Neural crest cell (in vitro differentiated cells): ENCODE measurements at places on chromosomes 2 and 18. TPM values are rescaled to one million over a fixed set of nuclear protein-coding genes. Genes with fewer than 3 reads are reported as not detected.

- no peaks in the 10 kb centered on the region for H3K36me3 ChIP-seq
- no peak overlapping the region for H3K27ac ChIP-seq
- peaks cover 56% of the 10 kb centered on the region for H3K4me1 ChIP-seq
- DNase-seq = no peak
- no peak overlapping the region for H3K4me3 ChIP-seq
- peaks cover 16% of the 10 kb centered on the region for H3K27me3 ChIP-seq
These were observed 4.8 kb downstream of the IMPA2 start for GRCh38 chr18:11986061-11986460.

GRCh38 chr2:142834021-142834420, 43.4 kb upstream of the KYNU start:
- H3K36me3 ChIP-seq = no peaks in the 10 kb centered on the region
- no peaks in the 10 kb centered on the region for H3K27me3 ChIP-seq
- no peaks in the 10 kb centered on the region for H3K4me1 ChIP-seq
- DNase-seq = no peak
- no peak overlapping the region for H3K27ac ChIP-seq

DNA sequence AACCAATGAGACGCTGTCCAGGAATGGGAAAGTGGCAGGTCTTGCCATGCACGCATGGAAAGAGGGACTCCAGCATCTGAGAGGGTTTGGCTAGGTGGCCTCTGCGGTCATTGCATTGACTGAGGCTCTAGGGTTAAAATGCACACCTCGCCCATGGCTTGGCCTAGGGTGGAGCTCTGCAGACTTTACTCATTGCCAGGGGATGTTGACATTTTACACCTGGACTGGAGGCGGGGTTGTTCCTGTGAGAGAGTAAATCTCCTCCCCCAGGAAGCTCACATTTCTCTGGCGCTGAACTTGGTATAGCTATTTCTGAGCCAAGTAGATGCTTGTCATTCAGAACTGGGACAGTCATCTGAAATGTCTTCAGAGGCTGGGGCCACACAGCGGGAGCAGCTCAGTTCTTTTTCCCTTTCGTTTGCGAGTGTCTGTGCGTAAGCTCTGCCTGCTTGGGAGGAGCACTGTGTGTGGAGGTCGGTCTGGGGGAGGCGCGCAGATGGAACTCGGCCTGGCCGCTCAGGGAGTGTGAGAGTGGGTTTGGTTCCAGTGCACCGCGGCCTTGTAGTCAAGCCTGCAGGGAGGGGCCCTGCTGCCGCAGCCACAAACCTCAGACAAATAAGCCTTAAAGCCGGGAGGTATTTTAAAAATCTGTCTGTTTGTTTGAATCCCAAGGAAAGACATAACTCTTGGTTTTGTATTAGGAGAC, 76.5 kb downstream of the LPIN1 start:
- H3K27me3 ChIP-seq = no peaks in the 10 kb centered on the region
- H3K36me3 ChIP-seq = peaks cover 18% of the 10 kb centered on the region
- no peak for DNase-seq

- peak; percentile 55 for DNase-seq
- no peak overlapping the region for H3K27ac ChIP-seq
- H3K36me3 ChIP-seq = peaks cover 20% of the 10 kb centered on the region
These were observed 25.0 kb downstream of the SERPINB8 start for GRCh38 chr18:63994783-63995399.

- H3K27me3 ChIP-seq = peaks cover 13% of the 10 kb centered on the region
- DNase-seq = no peak
- H3K36me3 ChIP-seq = no peaks in the 10 kb centered on the region
- no peak overlapping the region for H3K4me3 ChIP-seq
These were observed 111.5 kb downstream of the MCFD2 start for GRCh38 chr2:46803911-46804670.

DNA sequence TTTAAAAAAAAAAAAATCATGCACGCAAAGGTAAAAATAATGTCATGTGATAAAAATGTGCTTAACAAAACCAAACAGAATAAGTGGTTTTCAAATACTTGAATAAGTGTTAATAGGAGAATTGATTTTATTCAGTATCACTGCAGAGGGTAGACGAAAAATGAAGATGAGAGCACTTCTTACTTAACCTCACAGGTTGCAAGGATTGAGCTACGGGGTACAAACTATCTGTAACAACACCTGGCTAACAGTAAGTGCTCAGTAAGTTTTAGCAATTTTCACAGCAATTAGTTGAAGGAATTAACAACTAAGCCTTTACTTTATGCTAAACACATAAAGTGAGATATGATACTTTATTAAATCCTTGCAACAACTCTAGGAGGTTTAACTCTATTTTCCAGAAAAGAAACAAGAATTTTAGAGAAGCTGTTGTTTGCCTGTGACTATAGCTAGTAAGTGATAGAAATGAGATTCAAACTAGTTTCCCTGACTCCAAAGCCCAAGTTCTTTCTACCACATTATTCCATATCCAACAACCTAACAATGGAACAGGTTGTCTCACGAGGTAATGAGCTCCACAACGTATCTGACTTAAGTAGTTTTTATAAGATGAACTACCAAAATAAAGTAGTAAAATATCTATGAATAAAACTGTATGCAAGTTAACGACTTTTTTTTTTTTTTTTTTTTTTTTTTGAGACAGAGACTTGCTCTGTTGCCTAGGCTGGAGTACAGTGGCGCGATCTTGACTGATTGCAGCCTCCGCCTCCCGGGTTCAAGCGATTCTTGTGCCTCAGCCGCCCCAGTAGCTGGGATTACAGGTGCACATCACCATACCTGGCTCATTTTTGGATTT, 4.7 kb downstream of the PRKD3 start:
- H3K36me3 ChIP-seq = no peaks in the 10 kb centered on the region
- H3K4me1 ChIP-seq = peaks cover 43% of the 10 kb centered on the region

DNA sequence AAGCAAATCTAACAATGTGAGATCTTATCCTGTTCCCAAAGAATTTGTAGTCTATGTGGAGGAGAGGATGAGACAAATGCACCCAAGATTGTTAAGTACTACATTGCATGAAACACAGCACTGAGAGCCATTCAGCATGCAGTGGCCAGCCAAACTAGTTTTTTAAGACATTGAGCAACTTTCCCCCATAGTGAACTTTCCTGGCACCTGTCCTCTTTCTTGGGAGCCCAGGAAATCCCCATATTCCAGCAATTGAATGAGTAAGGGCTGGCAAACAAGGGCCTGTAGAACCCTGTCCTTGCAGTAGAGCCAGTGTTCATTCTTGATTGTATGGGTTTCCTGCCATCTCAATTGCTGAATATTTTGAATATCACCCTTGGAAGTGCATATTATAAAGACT, 58.8 kb upstream of the FIGN start:
- H3K4me1 ChIP-seq = peaks cover 5% of the 10 kb centered on the region
- no peaks in the 10 kb centered on the region for H3K27me3 ChIP-seq
- no peak for DNase-seq
- H3K4me3 ChIP-seq = no peak overlapping the region

- H3K36me3 ChIP-seq = no peaks in the 10 kb centered on the region
- peaks cover 65% of the 10 kb centered on the region for H3K4me1 ChIP-seq
- DNase-seq = no peak
These were observed 177.2 kb downstream of the NEDD4L start for GRCh38 chr18:58221060-58221725.

DNA sequence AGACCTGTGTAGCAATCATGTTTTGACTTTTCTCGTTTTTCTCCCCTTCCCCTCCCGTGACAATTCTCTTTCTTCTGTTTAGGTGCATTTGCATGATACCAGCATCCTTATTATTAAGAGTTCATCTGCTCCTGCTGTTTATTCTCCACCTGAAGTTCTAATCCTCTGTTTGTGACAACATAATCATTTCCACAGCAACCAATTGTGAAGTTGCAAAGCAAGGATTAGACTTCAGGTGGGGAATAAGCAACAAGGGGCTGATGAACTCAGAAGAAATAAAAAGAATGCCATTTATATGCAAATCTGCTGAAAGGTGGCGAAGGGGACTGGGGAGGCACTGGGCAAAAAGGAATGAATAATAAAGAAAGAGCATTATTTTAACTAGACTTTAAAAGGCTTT, 124.8 kb upstream of the LINC00305 start:
- H3K27me3 ChIP-seq = no peaks in the 10 kb centered on the region
- no peak for DNase-seq
- no peak overlapping the region for H3K4me3 ChIP-seq
- H3K27ac ChIP-seq = no peak overlapping the region
- no peaks in the 10 kb centered on the region for H3K36me3 ChIP-seq
- peaks cover 48% of the 10 kb centered on the region for H3K4me1 ChIP-seq

DNA sequence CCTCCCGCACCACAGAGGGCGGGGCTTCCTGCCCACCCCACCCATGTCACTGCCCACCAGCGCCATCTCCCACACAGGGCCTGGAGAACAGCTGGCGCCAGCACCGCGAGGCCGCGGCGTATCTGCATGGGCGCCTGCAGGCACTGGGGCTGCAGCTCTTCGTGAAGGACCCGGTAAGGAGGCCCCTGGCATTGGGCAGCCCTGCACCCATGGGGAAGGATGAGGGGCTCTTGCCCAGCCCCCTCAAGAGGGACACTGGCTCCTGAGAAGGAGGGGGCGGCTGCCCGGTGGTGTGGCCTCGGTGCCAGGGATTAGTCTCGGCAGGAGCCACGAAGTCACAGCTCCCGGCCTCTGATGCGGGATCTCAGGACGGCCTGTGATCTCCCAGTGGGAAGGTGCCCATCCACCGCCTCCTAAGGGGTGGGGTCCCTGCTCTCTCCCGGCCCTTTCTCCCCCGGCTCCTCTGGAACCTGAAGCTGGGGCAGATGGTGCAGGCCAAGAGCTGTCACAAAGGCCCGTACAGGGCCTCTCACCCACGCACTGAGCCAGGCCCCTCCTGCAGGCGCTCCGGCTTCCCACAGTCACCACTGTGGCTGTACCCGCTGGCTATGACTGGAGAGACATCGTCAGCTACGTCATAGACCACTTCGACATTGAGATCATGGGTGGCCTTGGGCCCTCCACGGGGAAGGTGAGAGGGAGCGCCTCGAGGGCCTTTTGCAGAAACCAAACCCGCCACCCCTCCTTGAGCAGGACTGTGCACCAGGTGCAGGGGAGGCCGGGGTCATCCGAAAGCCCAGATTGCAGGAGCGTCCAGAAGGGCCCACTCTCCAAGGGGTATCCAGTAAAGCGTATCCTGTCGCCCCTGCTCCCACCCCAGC, 9.1 kb downstream of the AGXT start:
- no peak for DNase-seq
- peaks cover 5% of the 10 kb centered on the region for H3K27me3 ChIP-seq
- H3K4me3 ChIP-seq = no peak overlapping the region
- H3K36me3 ChIP-seq = no peaks in the 10 kb centered on the region
- H3K27ac ChIP-seq = no peak overlapping the region

DNA sequence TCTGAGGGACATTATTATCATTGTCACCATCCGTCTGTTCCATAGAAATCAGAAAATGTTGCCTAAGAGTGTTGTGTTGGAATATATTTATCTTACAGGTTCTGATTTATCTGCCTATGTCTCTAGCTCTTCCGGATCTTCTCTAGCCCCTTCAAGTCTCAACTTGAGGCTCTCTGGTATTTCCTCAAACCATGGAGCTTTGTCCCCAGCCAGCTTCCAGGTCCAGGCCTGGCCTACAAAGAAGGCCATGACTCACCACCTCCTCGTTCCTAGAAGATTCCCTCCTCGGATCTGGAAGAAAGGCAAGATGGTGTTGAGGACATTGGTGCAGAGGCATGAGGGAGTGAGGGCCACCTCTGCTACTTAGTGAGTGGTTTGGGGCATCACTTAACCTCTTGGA, 122.1 kb upstream of the TRIB2 start:
- H3K27me3 ChIP-seq = no peaks in the 10 kb centered on the region
- no peak for DNase-seq
- no peak overlapping the region for H3K4me3 ChIP-seq

GRCh38 chr18:13232971-13233786, 14.6 kb downstream of the LDLRAD4 start:
- peaks cover 7% of the 10 kb centered on the region for H3K4me1 ChIP-seq
- H3K27ac ChIP-seq = no peak overlapping the region
- no peak overlapping the region for H3K4me3 ChIP-seq
- no peak for DNase-seq
- H3K36me3 ChIP-seq = no peaks in the 10 kb centered on the region
- H3K27me3 ChIP-seq = no peaks in the 10 kb centered on the region

DNA sequence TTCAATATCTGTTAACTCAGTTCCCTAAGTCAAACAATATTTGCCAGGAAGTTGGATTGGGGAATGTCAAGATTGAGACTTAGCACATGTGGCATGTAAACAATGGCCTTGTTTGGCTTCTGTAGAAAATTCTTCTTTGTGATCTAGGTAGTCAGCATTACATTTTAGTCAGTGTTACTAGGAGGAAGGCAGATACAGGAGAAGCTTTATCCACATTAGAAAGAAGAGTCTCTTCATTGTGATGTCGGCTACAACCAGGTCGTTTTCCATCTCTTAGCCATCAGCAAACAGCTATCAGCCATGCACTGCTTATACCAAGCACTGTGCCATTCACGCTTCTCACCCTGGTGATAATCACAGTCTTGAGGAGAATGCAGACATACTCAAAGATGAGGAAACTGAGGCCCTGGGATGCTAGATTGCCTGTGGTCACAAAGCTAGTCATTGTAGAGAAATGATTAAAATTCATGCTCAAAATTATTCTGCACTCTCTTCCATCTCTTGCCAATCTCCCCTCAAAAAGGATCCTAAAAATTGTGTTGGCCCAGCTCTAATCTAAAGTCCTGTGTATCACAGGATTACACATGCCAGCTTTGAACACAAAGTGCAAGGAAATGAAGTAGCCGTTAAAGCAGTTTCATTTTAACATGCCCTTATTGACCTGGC, 3.2 kb downstream of the GALNT5 start:
- H3K4me1 ChIP-seq = peaks cover 38% of the 10 kb centered on the region
- H3K36me3 ChIP-seq = no peaks in the 10 kb centered on the region
- DNase-seq = no peak
- peaks cover 61% of the 10 kb centered on the region for H3K27me3 ChIP-seq

DNA sequence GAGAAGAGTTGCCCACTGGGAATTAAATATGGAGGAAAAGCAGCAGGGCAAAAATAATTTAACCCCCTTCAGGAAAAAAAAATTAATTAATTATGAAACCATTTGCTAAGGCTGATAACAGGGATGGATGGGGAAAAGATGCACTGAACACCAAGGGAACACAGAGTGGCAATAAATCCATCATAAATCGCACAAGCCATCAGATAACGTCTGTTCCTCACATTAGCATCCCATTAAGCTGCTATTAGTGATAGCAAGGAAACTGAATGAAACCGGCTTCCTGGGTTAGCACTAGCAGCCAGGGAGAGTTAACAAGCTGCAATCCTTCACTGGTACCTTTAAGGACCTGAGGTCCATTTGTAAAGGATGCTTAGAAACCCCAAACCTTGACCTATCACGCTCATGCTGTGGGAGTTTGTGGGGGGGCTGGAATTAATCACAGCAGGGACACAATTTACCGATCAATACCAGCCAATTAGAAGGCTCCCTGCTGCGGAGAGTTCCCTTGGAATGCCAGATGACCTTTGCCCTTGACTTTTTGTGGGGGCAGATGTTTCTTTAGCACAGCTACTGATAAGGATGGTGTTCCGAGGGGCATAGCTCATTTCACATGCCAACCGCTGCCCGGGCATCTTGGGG, 175.5 kb upstream of the KLF7 start:
- no peak for DNase-seq
- H3K4me1 ChIP-seq = peaks cover 29% of the 10 kb centered on the region
- no peak overlapping the region for H3K4me3 ChIP-seq
- H3K27me3 ChIP-seq = no peaks in the 10 kb centered on the region
- no peak overlapping the region for H3K27ac ChIP-seq

Gene PLGLB1
- 3.6 and 4.6 TPM in 2 replicates for total RNA-seq

Gene PLB1
- 0.16 TPM in 1 of 2 replicates, not detected in the other for total RNA-seq

Gene ZNF521
- 86.1 and 87.9 TPM in 2 replicates for total RNA-seq

Gene RESP18
- total RNA-seq = not detected in 2 replicates

Gene MC4R
- 0.19 TPM in 1 of 2 replicates, not detected in the other for total RNA-seq

Gene SIX3
- not detected in 2 replicates for total RNA-seq
